ENCODE measurements at places on chromosomes 7 and 10.

DNA sequence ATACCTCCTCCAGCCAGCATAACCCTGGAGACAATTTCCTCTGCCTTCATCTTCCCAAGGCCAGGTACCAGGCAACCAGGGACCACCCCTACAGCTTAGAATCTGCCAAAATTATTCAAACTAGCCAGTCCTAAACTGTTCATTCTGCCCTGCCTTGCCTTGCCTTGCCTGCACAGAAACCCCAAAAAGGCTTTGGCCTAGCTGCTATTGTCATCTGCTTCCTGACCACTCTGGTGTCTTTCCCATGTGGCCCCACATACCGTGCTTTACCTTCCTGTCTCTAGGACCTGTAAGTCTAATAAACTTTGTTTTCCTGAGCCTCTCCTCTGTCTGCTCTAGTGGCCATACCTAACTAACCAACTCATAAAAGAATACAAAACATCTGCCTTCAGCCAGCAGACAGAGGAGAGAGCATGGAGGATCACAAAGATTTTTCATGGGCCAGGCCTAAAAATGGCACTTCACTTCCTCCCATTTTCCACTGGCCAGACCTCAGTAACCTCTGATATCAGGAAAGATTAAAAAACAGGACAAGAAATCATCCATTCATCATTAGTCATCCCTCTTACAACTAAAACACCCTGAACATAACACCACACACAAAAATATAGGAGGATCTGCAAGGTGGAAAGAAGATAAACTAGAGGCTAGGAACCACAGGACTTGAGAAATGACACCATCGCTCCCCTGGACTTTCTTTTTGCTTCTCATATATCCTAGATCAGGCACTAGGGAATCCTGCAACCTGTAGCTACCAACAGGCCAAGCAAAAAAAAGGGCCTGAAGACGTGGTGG lies 51.5 kb downstream of the IMMP2L start:
- H3K4me3 ChIP-seq: no peak overlapping the region
- H3K27me3 ChIP-seq: no peaks in the 10 kb centered on the region
- H3K36me3 ChIP-seq: peaks cover 6% of the 10 kb centered on the region
- peak overlapping the region; percentile 2 for H3K27ac ChIP-seq

DNA sequence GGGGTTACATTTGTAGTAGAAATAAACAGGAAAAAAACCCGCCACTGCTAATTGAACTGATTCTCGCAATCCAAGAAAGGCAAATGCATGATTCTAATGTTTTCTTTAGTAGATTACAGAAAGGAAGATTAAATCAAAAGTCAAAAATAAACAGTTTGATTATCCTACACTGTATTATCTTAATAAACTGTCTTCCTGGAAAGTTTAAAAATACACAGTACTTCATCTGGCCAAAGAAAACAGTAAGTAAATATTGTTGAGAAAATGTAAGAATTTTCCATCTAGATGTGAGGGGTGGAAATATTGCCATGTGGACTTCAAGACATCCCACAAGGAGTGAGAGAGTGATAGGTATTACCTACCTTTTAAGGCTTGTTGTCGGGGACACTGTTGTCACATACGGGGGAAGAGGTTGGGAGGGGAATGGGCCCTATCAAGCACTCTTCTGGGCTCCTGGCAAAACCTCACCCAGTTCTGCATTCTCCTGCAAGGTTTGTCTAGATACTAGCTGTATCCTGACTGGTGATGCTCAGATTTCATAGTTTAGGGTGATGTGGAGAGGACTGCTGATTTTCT lies 17.8 kb downstream of the GRK5 start:
- H3K4me1 ChIP-seq: no peaks in the 10 kb centered on the region
- no peak for DNase-seq
- no peaks in the 10 kb centered on the region for H3K27me3 ChIP-seq
- H3K36me3 ChIP-seq: no peaks in the 10 kb centered on the region
- H3K27ac ChIP-seq: no peak overlapping the region

DNA sequence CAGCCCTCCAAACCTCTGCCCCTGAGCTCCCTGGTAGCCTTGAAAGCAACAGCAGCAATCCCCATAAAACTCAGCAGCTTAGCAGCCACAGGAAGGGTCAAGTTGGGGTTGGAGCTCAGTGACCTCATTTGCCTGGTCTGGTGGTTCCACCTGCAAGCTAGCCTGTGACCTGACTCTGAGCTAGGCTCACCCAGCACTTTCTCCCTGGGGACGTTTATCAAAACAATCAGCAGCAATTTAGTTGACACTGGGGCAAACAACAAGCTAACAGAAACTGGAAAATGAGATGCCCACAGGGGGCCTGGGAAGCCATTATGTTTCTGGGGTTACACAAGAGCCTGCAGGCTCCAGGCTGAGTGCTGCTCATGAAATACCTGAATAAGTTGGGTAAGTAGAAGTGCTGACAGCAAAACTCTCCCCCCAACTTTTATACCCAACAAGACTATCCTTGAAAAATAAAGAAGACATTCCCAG lies 22.4 kb upstream of the CRYGN start:
- peaks cover 41% of the 10 kb centered on the region for H3K36me3 ChIP-seq
- peaks cover 16% of the 10 kb centered on the region for H3K4me1 ChIP-seq
- H3K27me3 ChIP-seq: no peaks in the 10 kb centered on the region
- no peak overlapping the region for H3K27ac ChIP-seq
- H3K4me3 ChIP-seq: no peak overlapping the region

GRCh38 chr7:18357691-18358090 lies 137.9 kb upstream of the HDAC9 start:
- H3K27ac ChIP-seq: no peak overlapping the region
- H3K36me3 ChIP-seq: no peaks in the 10 kb centered on the region
- peak; percentile 9 for DNase-seq

GRCh38 chr7:32145911-32146310 lies 75.7 kb upstream of the PDE1C start:
- no peaks in the 10 kb centered on the region for H3K4me1 ChIP-seq

DNA sequence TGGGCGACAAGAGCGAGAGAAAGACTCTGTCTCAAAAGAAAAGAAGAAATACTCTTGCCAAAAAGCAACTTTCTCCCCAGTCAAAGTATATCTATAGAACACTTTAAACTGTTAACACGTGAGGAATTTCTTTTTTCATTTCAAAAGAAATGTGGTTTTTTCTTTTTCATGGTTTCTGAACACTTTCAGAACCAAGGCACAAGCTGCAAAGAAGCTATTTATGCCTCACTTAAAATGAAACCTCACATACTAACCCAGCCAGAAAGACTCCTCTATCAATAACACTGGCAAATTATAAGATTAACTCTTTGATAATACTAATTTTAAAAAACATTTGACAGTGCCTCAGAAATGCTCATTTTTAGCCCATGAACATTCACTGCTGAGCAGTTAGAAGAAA lies 20.9 kb downstream of the TBX20 start:
- H3K4me3 ChIP-seq: no peak overlapping the region
- no peaks in the 10 kb centered on the region for H3K4me1 ChIP-seq
- no peaks in the 10 kb centered on the region for H3K36me3 ChIP-seq
- H3K27me3 ChIP-seq: peaks cover 55% of the 10 kb centered on the region
- DNase-seq: no peak
- no peak overlapping the region for H3K27ac ChIP-seq

- no peak overlapping the region for H3K4me3 ChIP-seq
- peaks cover 5% of the 10 kb centered on the region for H3K4me1 ChIP-seq
- no peaks in the 10 kb centered on the region for H3K36me3 ChIP-seq
- DNase-seq: no peak
- H3K27me3 ChIP-seq: no peaks in the 10 kb centered on the region
Measured at GRCh38 chr7:19143881-19144574, 1.2 kb downstream of the FERD3L start.

DNA sequence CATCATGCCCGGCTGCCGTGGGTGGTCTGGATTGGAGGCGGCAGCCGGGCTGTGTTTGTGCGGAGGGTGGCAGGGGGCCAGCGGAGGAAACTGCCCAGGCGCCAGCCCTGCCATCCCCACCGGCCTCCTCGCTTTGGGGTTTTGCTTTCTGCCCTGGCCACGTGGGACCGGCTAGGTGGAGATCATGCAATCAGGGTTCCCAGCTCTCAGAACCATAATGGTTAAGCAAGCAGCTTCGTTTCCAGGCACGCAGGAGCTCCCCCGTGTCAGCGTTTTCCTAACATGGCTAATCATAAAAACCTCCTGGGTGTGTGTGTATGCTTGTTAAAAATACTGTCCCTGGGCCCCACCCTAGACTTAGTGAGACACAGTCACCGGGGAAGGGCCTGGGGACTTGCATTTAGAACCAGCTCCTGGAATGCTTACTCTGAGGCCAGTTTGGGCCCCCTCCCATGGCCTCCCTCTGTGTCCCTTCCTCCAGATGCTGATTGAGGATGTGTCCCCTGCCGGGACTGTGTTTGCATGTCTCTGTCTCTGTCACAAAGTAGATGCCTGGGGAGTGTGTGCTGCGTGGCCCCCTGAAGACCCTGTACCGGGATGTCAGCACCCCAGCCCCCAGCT lies 119.3 kb downstream of the CUX1 start:
- no peaks in the 10 kb centered on the region for H3K27me3 ChIP-seq
- H3K4me3 ChIP-seq: no peak overlapping the region
- H3K27ac ChIP-seq: peak overlapping the region; percentile 74
- H3K36me3 ChIP-seq: no peaks in the 10 kb centered on the region
- no peak for DNase-seq

DNA sequence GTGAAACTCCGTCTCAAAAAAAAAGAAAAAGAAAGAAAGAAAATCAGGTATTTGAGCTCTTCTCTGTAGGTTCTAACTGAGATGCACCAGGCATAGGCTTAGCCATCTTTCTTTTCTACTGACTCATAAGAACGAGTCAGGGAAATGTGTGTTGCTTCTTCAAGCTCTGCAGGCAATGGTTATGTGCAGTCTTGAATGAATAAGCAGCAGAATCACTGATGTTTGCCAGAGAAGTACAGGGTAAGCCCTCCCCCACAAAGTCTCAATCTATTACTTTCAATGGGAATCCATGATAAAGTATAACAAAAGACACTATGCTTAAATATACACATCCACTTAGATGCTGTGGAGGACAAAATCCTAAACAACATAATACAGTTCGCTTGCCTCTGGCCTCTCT lies 239.2 kb downstream of the PARD3 start:
- no peaks in the 10 kb centered on the region for H3K27me3 ChIP-seq
- no peak for DNase-seq
- no peak overlapping the region for H3K4me3 ChIP-seq
- H3K4me1 ChIP-seq: peaks cover 25% of the 10 kb centered on the region
- H3K36me3 ChIP-seq: peaks cover 9% of the 10 kb centered on the region
- H3K27ac ChIP-seq: peak overlapping the region; percentile 65

DNA sequence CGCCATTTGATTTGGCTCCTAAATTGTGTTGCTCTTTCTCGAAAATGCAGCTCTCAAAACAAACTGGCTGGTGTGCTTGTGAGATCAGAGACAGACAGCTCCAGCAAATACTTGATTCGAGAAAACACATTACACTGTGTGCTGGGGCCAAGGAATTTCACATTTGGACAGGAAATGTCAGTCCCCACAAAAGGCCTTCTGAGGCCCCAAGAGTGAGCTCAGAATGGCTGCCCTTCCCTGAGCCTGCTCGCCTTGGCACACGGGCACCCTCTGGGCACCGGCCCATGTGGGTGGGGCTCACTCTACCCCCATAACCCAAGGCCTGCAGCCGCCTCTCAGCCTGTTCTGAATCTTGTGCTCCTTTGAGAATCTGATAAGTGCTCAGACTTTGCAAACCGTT lies 13.9 kb upstream of the HSPA12A start:
- no peak overlapping the region for H3K4me3 ChIP-seq
- H3K4me1 ChIP-seq: peaks cover 20% of the 10 kb centered on the region
- H3K27me3 ChIP-seq: no peaks in the 10 kb centered on the region
- H3K27ac ChIP-seq: no peak overlapping the region
- H3K36me3 ChIP-seq: no peaks in the 10 kb centered on the region
- no peak for DNase-seq

DNA sequence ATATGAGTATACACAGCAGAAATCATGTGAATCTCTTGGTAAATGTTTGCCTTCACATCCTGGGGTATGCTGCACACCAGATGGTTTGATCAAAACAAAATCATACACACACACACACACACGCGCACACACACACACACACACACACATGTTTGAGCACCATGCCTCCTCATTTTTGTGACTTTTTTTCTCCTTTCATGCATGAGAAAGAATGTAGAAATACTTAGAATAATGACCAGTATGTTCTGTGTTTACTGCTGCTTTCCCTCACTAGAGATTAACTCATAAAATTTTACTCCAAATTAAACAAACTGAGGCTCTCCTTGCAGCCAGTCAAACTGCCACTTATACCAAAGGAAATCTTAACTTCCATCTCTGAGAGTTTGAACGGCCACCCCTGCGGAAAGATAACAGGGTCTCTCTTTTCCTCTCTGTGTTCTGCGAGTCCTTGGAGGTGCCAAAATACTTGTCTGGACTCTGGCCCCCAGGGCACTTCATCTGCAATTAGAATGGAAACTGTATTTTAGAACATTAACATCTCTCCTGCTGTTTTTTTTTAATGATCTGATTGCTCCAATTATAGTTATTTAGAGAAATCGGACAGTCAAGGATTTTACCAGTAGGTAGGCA lies 320.8 kb upstream of the NFE2L3 start:
- no peak overlapping the region for H3K27ac ChIP-seq
- no peak overlapping the region for H3K4me3 ChIP-seq
- DNase-seq: no peak

Measured in MCF 10A (cell line).